Effector memory CD4-positive, alpha-beta T cell (primary cell): ENCODE measurements at places on chromosomes 7 and 10.

DNA sequence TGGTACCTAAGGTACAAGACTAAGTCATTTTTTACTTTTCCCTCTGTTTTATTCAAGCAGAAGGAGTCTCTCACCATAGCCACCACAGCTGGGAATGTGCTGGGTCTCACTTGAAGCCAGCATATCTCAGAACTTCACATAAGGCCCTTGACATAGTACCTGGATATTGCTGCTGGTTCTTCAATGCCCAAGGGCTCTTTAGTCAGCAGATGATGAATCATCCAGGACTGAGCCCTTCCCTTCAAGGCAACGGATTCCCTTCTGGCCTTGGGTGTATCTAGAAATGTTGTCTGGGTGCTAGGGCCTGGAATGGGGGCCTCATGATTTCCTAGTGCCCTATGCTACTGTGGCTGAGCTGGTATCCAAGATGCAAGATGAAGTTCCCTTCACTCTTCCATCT is 93.9 kb downstream of the ADCYAP1R1 start:
- no peak for DNase-seq

- no peak for DNase-seq
Measured at GRCh38 chr10:75723319-75723980, 292.0 kb downstream of the LRMDA start.

DNA sequence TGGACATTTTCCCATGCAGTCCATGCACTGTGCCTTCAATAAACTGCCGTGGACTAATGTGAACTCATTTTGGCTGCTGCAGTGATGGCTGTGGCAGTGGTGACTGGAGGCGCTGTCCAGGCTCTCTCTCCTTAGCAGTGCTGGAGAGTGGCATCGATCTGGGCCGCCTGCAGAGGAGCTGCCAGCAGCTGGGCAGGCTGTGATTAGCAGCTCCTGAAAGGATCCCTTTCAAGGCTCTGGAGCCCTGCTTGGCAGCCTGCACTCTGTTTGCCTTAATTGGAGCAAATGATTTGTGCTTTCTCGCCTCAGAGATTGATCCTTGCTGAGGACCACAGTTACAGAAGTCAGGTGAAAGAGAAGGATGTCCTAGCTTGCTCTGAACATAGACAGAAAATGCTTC is 130.1 kb upstream of the VWC2 start:
- DNase-seq = no peak

DNA sequence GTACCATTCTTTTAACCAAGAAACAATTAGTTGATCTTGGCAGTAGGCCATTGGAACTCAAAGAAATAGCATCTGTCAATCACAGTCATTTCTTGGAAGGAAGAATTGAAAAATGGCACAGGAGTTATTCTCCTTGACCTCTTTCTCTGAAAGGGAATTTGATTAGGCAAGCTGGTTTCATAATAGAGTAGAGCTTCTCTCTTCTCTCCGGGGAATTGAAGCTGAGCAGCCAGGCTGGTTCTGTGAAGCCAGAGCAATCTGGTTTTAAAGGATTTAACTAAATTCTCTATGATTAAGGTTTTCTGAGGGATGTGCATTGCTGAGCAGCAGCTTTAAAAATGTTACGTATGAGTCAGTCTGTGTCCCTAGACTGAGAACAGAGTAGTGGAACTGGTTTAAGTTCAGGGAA is 70.2 kb downstream of the AHCYL2 start:
- DNase-seq = no peak

- no peak for DNase-seq
Measured at GRCh38 chr7:66739953-66740301, 606 bp upstream of the RABGEF1 start.

GRCh38 chr7:131371411-131371810 is 43.7 kb downstream of the MKLN1 start:
- DNase-seq = no peak

GRCh38 chr10:45581216-45581549 is 91.4 kb downstream of the ZFAND4 start:
- no peak for DNase-seq

GRCh38 chr10:129021594-129022304 is 445.3 kb upstream of the MGMT start:
- DNase-seq = no peak

- DNase-seq = no peak
Measured at GRCh38 chr7:31175672-31176071, 123.6 kb downstream of the ADCYAP1R1 start.

- no peak for DNase-seq
Measured at GRCh38 chr7:112283382-112283910, 77.0 kb downstream of the ZNF277 start.

- DNase-seq = no peak
Measured at GRCh38 chr7:67781841-67782240, 785.2 kb downstream of the TYW1 start.

DNA sequence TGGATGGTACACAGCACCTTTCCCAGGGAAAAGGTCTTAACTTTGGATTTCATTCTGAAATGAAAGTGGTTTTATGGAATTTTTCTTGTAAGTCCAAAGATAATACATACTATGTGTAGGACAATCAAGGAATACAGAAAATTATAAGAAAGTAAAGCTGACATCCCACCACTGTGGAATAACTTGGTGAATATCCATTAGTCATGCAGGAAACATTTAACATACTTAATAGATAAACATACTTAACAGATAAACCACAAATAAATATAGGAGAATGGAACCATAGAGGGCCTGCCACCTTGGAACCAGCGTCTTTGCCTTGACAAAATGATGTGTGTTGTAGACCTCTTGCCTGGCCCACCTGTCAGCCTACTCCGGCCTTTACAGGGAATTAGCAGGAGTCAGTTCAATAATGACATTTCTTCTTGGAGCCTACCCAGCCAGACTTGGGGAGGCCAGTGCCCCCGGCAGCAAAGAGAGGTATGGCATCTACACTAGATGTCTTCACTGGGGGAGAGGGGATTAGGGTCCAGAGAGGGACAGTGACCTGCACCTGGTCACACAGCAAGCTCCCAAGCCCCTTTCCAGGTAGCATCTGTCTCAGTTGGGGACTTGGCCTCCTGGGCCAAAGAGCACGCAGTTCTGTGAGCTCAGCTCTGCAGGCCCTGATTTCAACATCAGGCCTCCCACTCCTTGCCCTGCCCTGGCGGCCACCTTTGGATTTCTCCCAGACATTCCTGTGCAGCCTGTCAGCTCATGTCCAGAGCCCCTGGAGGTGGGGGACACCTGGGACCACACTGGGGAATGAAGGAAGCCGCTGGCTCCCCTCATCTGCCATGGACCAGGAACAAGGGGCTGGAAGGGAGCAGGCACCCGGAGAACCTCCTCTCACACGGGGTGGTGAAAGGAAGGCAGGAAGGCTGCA is 112.6 kb upstream of the PPIF start:
- DNase-seq = no peak

- DNase-seq = no peak
Measured at GRCh38 chr10:120732067-120732466, 119.1 kb upstream of the WDR11 start.

DNA sequence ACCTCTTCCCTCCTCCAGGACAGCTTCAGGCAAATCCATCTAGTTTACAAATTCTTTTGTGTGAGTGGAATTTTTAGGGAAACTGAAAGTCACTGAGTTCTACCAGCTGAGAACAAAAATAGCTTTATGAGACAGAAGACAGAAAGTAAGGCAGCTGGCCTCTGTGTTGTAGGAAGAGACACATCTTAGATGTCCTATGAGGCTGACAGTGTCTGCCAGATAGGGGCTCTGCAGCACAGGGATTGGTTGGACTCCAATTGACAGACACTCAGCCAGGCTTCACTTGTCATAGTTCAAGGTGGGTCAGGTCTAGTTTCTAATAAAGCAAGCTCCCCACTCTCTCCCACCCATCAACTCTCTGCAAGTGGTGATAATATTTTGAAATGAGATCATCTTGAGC is 574.9 kb downstream of the CCSER2 start:
- no peak for DNase-seq

GRCh38 chr7:135761751-135762488 is 13.3 kb upstream of the FAM180A start:
- DNase-seq = no peak

DNA sequence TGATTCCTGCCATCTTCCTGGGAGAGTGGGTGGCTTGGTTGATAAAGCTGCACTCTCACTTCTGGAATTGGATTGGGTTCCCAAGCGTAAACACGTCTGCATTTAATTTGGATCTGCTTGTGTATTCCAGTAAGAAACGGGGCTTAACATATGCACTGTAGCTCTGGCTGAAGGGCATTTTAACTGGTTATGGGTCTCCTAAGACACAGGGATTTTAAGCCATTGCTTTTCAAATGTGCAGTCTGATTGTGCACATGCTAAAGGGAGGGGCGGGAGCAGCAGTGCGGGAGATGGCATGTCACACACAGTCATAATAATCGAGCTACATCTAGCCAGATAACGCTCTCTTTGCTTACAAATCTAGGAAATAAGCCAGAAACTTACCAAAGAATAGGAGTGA is 247.3 kb upstream of the LYZL1 start:
- no peak for DNase-seq

- no peak for DNase-seq
Measured at GRCh38 chr10:124232686-124233545, 139.5 kb upstream of the CHST15 start.

DNA sequence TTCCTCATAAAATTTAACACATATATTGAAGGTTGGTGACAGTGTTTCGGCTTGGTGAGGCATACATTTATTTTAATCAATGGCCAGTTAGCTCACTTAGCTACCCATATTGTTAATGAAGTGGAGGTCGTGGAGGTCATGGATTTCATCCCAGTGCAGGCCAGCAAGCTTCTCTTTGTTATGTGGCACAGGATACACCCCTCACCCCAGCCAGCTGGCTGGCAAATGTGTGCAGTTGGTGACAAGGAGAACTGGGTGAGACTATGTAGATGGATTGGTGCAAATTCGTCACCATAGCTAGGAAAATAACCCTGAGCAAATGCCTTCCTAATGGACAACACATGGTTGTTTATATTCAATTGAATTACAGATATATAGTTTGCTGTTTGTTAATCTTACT is 50.5 kb upstream of the FOXP2 start:
- no peak for DNase-seq

- no peak for DNase-seq
Measured at GRCh38 chr7:908159-908581, 31.8 kb downstream of the GET4 start.

DNA sequence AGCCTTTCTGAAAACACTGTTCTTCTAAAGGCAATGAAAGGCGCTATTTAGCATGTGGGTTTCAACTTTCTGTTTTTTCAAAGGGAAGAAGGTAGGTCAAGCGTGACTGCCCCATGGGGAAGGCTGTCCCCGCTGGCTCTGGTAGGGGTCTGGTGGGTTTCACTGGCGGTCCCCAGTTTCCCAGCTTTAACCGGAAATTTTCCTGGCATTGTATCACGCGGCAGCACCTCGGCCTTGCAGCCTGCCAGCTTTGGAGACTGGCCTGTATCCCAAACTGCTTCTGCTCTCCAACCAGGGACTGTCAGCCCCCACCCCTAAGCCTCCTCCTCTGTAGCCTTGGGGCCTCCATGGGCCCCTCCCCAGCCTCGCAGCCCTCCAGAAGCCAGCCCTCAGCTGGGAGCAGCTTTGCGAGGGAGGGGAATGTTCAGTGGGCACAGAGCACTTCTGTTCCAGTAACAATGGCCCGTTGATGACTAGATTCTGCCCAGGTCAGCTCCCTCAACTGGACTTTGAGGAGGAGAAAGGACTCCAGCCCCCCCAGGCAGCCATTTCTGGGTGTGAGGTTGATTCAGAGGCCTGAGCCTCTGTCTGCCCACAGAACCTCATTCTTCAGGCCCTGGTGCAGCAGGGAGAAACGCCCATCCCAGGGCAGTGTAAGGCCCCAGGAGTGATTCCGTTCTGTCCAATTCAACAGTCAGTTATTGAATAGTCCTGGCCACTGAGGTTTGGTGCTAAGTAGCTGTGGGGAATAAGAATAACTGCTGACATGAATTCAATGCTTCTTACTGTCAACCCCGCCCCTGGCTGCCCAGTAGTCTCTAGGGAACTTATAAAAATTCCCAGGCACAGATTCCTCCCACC is 17.1 kb downstream of the CHST3 start:
- no peak for DNase-seq

GRCh38 chr7:91850455-91850854 is 30.0 kb downstream of the MTERF1 start:
- DNase-seq = no peak

DNA sequence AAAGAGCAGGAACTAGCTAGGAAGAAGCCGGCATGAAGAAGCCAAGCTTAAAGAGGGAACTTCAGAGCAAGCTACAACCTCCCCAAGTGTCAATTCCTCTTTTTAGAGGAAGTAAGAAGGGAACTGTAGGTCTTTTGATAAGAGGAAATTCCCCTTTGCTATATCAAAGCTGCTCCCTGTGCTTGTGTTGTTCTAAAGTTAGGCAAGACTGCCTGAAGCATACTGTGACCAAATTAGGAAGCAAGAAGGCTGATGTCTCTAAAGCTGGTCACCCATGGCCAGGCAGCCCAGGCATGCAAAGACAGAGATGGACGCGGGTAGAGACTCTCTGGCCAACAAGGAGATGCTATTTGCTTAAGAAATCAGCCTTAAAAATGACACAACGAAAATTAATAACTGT is 87.9 kb downstream of the RNF216 start:
- DNase-seq = no peak

- no peak for DNase-seq
Measured at GRCh38 chr10:36221101-36221500, 579.0 kb upstream of the FZD8 start.

DNA sequence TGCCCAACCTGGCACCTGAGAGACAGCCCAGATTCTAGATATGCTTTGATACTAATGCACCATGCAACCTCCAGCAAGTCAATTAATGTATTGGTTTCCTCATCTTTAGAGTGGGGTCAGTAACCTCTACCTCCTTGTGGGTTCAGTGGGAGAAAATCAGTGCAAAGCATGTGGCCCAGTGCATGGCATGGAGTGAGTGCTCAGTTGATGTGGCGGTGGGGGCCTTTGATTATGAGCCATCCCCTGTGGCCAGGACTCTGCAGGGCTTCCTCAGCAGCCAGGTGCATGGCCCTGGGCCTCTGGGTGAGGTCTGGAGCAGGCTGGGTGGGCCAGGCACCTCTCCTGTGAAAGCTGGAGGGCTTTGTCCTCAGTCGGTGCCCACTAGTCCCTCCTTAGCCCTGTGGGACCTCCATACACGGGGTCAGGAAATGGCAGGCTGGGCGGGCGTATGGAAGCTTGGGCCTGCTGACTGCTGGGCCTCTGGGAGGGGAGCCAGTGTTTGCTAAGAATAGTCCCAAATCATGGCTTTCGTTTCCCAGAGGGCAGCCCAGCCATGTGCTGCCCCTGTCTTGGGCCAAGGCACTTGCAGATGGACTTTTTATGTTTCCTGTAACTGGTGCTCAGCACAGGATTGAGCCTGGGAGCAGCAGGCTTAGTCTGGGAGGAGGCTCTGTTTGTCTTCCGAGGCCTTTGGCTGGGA is 3.4 kb downstream of the PALD1 start:
- no peak for DNase-seq

DNA sequence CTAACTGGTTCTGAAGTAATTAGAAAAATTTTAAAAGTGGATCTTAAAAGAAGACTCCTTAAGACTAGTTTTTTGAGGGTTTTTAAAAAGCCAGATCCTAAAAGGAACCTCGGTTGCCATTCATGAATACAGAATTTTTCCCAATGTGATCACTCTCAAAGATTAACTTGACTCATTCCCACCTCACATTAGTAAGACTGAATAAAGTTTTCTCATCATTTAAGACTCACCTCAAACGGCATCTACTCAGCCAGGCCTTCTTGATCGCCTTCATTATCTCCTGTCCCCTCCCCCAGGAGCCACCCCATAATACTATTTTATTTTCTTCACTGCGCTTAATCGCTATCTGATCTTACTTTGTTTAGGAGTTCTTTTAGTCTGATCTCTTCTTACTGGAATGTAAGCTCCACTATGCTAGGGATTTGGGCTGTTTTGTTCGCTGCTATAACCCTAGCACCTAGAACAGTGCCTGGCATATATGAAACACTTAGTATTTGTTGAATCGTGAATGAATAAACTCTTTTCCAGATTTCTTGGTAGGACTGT is 55.9 kb upstream of the PCGF5 start:
- DNase-seq = no peak
